Urinary bladder (tissue), 4 donors: ENCODE measurements at places on chromosomes 2 and 18. TPM values are rescaled to one million over a fixed set of nuclear protein-coding genes. Genes with fewer than 3 reads are reported as not detected.

SCN9A gene
- 32.9 TPM for total RNA-seq

SEMA4F gene
- total RNA-seq: 2.2 TPM

USP14 gene
- total RNA-seq: 59.1 TPM

IL37 gene
- not detected for total RNA-seq

GPR75 gene
- 2.7 TPM for total RNA-seq

AMER3 gene
- total RNA-seq: 0.42 TPM

ARHGAP25 gene
- 5.2 TPM for total RNA-seq

ANKRD23 gene
- 2.6 TPM for total RNA-seq

KIF1A gene
- total RNA-seq: 5.2 TPM

ADD2 gene
- total RNA-seq: 3.5 TPM

DNA sequence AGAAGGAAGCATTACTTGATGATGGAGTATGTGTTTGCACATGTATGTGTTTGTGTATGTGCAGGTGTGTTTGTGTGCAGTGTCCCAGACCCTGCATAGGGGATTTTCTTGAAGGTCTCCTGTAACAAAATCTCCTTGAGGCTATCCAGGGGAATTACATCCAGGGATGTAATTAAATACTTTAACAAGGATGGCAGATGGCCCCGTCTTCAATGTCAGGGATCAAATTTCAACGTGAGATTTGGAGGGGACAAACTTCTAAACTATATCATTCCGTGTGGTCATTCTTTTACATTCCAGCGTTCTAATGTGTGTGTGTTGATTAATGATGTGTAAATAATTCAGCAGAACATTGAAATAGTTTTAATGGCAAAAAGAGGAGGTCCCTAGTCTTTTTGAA is 3.3 kb downstream of the UGT1A9 start:
- no peak for DNase-seq

DNA sequence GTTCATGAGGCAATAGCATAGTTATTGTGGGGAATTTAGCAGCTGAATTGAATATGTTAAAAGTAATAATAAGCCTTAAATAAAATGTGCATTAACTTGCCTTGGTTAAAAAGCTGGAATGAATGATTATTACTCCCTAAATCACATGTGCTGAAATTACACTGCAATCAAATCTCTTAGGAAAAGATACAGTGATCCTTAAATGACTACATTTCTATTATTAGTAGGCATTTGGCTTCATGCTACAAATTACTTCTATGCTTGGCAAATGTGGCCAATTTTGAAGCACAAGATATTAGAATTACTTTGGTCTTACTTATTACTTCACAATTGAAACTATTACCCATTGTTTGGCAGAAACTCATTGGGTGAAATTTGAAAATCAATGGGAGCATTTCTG is 5.4 kb downstream of the RND3 start:
- DNase-seq: no peak

- DNase-seq: no peak
Observed at GRCh38 chr2:10610213-10610910, 79.4 kb downstream of the NOL10 start.

DNA sequence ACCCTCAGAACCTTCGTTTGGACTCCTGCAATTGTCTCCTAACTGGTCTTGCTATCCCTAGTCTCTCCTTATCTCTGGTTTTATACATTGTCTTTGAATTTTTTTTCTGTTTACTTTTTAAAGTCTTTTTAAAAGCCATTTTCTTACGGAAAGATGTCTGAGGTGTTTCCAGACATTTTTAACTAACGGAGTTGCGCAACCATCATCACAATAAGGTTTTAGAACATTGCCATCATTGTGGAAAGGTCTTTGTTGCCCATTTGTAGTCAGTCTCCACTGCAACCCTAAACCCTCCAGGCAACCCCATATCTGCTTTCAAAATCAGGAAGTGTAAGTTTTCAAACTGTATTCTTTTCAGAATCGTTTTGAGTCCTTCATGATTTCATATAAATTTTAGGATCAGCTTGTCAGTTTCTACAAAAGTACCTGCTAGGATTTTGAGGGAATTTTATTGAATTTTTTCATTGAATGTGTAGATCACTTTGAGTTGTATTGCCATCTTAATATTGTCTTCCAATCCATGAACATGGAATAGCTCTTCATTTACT is 46.3 kb downstream of the ANKRD12 start:
- no peak for DNase-seq

DNA sequence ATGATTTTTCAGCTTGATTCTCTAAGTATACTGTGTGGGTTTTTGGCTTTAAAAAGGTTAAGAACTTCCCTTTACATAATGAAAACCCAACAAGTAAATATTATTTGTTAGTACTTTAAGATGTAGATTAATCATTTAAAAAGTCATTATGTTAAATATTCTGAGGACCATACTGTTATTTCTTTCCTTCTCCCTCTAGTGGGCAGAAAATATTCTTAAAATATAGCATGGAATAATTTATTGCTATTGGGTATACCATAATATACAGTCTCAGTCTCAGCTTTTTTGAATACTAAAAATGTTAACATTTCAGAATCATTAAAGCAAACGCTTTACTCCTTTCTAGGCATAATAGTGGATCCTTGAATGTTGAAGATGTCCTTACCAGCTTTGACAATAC is 28.1 kb downstream of the CAMKMT start:
- no peak for DNase-seq

GRCh38 chr2:231191896-231192872 is 6.2 kb upstream of the ARMC9 start:
- peak; percentile 86 for DNase-seq

DNA sequence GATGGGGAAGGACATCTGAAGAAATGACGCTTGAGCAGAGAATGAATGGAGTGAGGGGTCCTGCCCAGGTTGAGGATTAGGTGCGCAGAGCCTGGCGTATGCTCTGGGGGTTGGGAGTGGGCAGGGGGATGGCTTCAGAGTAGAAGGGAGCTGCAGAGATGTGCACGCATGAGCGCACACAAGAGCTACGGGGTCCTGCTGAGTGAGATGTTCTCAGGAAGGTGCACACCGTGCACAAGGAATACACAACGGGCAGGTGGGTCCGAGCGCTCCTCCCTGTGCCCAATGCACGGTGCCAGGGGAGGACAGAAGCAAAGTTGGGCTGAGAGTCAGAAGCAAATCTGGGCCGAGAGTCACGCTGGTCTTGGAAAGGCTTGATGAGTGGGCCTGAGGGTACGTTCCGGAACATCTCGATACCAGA is 25.5 kb downstream of the TWIST2 start:
- no peak for DNase-seq

- DNase-seq: no peak
Observed at GRCh38 chr2:53896864-53897263, 37.1 kb upstream of the GPR75 start.

- no peak for DNase-seq
Observed at GRCh38 chr2:42794271-42795046, 2.1 kb upstream of the HAAO start.

DNA sequence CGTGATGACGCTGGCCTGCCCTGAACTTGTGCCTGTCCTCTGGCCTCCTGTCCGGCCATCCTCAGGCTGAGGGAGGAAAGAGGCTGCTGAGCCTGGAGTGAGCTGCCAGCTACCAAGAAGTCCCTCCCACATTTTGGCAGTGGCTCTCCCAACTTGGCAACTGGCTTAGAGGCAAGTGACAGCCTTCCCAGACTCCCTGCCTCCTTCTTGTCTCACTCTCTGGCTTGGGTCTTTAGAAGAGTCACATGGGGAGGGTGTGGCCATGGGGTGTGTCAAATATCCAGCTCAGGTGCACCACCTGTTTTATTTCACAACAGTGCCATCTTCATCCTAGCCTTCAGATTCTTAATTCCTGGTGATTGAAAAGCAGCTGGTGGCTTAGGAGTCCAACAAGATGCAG is 222.9 kb downstream of the PRKCE start:
- no peak for DNase-seq

DNA sequence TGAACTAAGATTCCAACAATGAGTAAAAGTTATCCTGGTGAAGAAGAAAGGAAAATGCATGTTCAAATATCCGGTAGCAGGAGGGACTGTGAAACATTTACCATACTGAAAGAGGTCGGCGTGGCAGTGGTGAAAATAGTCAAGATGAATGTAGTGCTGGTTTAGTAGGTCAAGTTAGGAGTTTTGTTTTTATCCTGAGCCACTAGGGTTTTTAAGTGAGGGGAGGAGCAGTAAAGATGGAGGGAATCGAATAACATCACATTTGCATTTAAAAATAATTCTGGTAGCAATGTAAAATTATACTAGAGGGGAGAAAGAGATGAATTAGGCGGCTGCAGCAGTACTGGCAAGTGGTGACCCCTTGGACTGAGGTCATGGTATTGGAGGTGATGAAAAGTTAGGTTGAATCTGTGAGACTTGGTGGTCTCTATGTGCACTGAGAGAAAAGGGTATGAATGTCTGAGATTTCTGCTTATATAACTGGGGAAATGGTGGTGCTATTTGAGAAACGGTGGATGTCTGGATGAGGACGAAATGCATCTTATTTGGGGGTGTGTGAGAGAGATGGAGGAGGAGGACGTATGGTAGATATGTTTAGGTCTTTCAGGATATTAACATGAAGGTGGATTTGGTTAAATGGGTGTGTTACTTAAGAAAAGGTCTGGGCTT is 5.9 kb downstream of the VAPA start:
- DNase-seq: no peak

- DNase-seq: no peak
Observed at GRCh38 chr2:4618141-4618540, 914.8 kb downstream of the DCDC2C start.

DNA sequence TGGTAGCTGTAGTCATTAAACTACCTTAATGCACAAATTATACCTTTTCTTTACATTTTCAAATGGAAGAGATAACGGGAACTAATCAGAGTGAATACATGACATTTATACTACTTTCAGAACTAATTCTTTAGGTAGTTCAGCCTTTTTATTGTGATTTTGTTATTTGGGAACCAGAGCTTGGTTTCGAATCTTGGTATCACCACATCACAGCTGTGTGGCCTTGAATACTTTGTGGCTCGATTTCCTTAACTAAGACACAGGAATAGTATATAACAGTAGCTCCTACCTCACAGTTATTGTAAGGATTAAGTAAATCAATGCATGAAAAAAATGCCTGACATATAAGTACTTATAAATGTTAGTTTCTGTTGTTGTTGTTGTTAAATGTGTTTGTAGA is 240.0 kb downstream of the WDR7 start:
- no peak for DNase-seq

DNA sequence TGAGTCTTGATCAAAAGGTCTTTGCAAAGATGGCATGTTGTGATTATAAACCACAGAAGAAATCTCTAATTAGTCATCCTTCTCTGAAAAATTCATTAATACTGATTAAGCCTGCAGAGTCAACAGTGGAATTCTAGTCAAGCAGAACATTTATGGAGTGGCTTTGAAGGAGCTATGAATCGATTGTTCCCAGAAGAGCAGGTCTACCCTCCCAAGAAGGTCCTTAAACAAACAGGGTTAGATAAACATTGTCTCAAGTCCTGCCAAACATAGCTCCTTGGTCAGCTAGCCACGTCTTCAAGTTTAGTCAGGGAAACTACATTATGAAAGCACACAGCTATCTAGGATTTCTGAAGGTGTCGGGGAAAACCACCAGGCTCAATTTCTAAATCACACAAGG is 88.9 kb downstream of the ITGA4 start:
- DNase-seq: no peak

GRCh38 chr2:219680958-219681693 is 53.7 kb downstream of the SLC4A3 start:
- DNase-seq: no peak
